Activated naive CD4-positive, alpha-beta T cell treated with anti-CD3 and anti-CD28 coated beads for 36 hours (primary cell): ENCODE measurements at places on chromosomes 2 and 18.

GRCh38 chr2:212364112-212364985 lies 174.3 kb downstream of the ERBB4 start:
- no peak for DNase-seq

GRCh38 chr18:46542545-46542944 lies 114.5 kb downstream of the LOXHD1 start:
- DNase-seq: no peak

DNA sequence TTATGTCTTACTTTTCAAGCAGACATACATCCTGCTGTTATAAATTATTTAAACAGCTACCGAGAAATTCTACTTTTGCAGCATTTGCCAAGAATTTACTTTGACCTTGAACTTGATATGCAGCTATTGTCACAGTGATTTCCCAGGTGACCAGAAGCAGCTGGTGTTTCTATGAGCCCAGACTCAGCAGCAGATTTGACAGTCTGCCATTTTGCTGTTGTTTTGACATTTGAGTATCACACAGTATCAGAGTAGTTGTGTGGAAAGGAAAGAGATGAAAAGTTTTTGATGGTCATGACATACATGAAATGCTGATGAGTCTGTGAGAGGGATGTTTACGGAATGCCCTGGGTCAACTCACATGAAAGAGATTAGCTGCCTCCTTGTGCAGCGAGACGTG lies 6.6 kb upstream of the CCDC195 start:
- DNase-seq: no peak

DNA sequence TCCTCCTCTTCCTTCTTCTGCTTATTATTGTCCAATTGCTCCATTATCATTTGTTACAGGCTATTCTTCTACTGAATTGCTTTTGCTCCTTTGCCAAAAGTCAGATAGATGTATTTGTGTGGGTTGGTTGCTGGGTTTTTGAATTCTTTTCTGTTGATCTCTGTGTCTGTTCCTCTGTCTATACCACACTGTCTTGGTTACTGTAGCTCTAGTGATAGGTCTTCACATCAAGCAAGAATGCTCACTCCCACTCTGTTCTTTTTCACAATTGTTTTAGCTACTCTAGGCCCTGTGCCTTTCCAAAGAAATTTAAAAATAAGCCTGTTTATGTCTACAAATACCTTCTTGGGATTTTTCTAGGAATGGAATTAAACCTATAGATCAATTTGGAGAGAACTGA lies 217.2 kb downstream of the GALR1 start:
- no peak for DNase-seq

GRCh38 chr18:32289483-32290075 lies 99.7 kb downstream of the MEP1B start:
- peak; percentile 64 for DNase-seq
